Left ventricle myocardium inferior (tissue), 1 donor: ENCODE measurements at places on chromosomes 12 and 14. TPM values are rescaled to one million over a fixed set of nuclear protein-coding genes. Genes with fewer than 3 reads are reported as not detected.

Gene CLEC6A
- not detected for total RNA-seq

Gene ZBTB1
- total RNA-seq, result 25.9 TPM

Gene TSHR
- not detected for total RNA-seq

Gene KRT74
- total RNA-seq, result 0.14 TPM

- H3K4me1 ChIP-seq, result peaks cover 11% of the 10 kb centered on the region
- no peak overlapping the region for H3K4me3 ChIP-seq
- no peaks in the 10 kb centered on the region for H3K27me3 ChIP-seq
- no peak overlapping the region for H3K27ac ChIP-seq
Observed at GRCh38 chr12:13049816-13050215, 5.6 kb downstream of the FAM234B start.

DNA sequence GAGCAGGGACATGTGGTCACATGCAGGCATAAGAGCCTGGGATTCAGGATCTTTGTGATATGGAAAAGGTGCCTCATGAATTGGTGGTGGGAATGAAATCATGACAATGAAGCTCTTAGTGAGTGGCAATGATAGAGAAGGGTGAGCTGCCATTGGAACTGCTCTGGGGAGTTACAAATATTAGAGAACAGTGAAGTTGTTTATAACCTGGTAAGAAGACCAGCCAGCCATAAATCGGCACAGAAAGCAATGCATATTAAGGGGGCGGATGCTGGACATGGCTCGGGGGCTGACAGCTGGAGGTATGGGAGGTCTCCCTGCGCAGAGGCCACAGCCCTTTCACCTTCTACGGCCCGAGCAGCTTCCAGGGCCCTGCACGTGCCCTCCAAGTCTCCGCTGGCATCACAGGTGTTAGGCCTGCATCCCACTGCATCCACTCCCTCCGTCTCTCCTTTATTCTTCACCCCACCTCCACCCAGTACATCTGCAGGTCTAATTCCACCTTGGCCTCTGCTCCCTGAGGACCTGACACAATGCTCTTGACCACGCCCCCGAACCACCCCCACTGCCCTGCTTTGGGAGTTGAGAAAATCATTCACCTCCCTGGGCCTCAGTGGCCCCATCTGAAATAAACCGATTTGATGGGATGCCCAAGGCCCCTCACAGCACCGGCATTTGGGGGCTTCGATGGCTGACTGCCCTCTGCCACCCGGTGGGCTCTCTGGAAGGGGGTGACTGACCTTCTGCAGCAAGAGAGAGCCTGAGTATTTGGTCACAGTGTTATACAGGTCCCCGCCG is 4.1 kb downstream of the CACNA2D4 start:
- no peaks in the 10 kb centered on the region for H3K36me3 ChIP-seq
- peaks cover 16% of the 10 kb centered on the region for H3K4me1 ChIP-seq
- DNase-seq, result no peak
- H3K27me3 ChIP-seq, result peaks cover 19% of the 10 kb centered on the region
- no peak overlapping the region for H3K27ac ChIP-seq
- no peak overlapping the region for H3K4me3 ChIP-seq

GRCh38 chr12:104242546-104243206 is 27.1 kb downstream of the TXNRD1 start:
- H3K27me3 ChIP-seq, result no peaks in the 10 kb centered on the region
- H3K4me3 ChIP-seq, result no peak overlapping the region
- H3K4me1 ChIP-seq, result peaks cover 11% of the 10 kb centered on the region
- no peak overlapping the region for H3K27ac ChIP-seq
- DNase-seq, result no peak

- no peak overlapping the region for H3K4me3 ChIP-seq
- no peak for DNase-seq
- no peaks in the 10 kb centered on the region for H3K4me1 ChIP-seq
Observed at GRCh38 chr12:98767248-98767647, 122.2 kb downstream of the APAF1 start.

DNA sequence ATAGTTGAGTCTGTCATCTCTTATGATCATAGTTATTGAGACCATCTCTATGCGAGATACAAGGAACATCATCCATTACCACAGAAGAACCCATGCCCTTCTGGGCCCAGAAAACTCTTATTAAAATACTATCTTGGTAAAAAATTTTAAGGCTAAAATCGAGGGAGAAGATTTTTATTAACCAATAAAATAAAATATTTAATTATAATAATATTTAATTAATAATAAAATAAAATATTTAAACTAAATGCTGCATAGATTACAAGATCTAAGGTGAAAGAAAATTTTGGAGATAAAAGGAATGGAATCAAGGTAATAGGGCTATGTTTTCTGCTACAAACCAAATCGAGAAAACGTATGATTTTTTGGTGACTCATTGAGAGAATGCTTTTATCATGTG is 540.2 kb downstream of the KCNH5 start:
- H3K27ac ChIP-seq, result no peak overlapping the region
- H3K27me3 ChIP-seq, result no peaks in the 10 kb centered on the region
- no peaks in the 10 kb centered on the region for H3K4me1 ChIP-seq
- H3K4me3 ChIP-seq, result no peak overlapping the region

DNA sequence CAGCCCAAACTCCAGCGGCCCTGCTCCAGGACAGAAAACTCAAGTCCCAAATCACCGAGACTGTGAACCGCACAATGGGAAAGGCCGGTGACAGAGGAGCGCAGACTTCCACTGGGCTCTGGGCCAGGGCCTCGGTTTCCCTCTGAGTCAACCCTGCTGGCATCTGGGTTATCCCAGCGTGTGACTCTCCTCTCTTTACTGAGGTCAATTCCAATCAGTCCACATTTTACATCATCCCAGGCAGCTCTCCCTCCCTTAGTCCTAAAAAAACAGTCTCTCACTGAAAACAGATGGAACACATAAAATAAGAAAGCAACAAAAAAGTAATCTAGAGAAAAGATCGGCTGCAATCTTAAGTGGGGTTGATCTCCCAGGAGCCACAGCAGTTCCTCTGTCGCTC is 36.9 kb downstream of the ITPK1 start:
- no peaks in the 10 kb centered on the region for H3K27me3 ChIP-seq
- no peak overlapping the region for H3K4me3 ChIP-seq
- H3K4me1 ChIP-seq, result peaks cover 70% of the 10 kb centered on the region
- DNase-seq, result no peak

- peaks cover 84% of the 10 kb centered on the region for H3K36me3 ChIP-seq
- no peak for DNase-seq
- H3K27ac ChIP-seq, result no peak overlapping the region
- H3K4me3 ChIP-seq, result no peak overlapping the region
- no peaks in the 10 kb centered on the region for H3K27me3 ChIP-seq
Observed at GRCh38 chr12:71636704-71637115, 26.9 kb downstream of the ZFC3H1 start.

GRCh38 chr12:22733756-22734155 is 108.8 kb downstream of the ETNK1 start:
- H3K27ac ChIP-seq, result no peak overlapping the region
- H3K4me1 ChIP-seq, result peaks cover 8% of the 10 kb centered on the region
- H3K4me3 ChIP-seq, result no peak overlapping the region
- no peaks in the 10 kb centered on the region for H3K27me3 ChIP-seq
- no peak for DNase-seq

DNA sequence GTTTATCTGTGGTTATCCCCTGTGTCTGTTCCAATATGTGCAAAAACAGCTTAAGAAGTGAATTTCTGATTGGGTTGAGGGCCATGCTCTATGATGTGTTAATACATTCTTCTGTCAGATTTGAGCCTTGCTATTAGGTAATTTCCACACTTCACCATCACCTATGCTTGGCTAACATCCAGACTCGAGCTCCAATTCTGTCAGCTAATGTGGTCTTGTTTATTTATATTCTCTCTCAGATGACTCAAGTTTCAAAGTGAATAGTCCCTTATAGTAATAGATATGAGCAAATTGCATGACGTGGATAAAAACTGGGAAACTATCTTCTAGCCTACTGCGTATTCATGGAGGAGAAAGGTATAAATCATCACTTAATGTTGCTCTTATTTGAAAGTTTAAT is 451.3 kb downstream of the SNAPC1 start:
- no peak overlapping the region for H3K4me3 ChIP-seq
- H3K27me3 ChIP-seq, result no peaks in the 10 kb centered on the region
- no peaks in the 10 kb centered on the region for H3K36me3 ChIP-seq
- no peaks in the 10 kb centered on the region for H3K4me1 ChIP-seq

DNA sequence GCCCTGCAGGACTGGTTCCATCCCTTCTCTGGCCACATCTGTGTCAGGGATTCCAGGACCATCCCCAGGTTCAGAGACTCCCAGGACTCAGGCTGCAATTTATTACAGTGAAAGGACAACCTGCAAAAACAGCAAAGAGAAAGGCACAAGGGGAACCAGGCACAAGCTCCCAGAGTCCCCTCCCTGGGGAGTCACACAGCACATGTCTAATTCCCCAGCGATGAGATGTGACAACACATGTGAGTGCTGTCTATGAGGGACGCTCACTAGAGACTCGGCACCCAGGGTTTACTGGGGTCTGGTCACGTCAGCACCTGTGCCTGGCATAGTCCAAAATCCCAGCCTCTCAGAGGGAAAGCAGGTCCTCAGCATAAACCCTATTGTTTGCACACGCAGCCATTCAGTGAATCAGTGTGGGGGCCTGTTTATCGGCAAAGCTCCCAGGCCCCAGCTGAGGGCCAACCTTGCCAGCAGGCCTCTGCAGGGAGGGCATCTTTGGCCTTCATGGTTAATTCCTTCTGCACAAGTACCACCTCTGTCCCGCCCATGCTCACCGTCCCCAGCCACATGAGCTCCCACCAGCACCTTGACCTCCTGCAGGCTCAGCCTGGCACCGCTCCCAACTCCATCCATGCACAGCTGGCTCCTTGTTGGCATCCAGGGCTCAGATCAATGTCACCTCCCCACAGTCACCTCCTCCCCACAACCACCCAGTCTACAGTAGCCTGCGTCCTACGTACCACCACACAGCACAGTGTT is 198.9 kb upstream of the SFSWAP start:
- H3K27ac ChIP-seq, result no peak overlapping the region
- DNase-seq, result no peak
- H3K36me3 ChIP-seq, result no peaks in the 10 kb centered on the region
- peaks cover 57% of the 10 kb centered on the region for H3K27me3 ChIP-seq

- H3K27ac ChIP-seq, result no peak overlapping the region
- DNase-seq, result no peak
- H3K4me3 ChIP-seq, result no peak overlapping the region
- H3K36me3 ChIP-seq, result no peaks in the 10 kb centered on the region
- H3K4me1 ChIP-seq, result no peaks in the 10 kb centered on the region
- H3K27me3 ChIP-seq, result peaks cover 9% of the 10 kb centered on the region
Observed at GRCh38 chr12:65670775-65671174, 153.5 kb upstream of the HMGA2 start.

DNA sequence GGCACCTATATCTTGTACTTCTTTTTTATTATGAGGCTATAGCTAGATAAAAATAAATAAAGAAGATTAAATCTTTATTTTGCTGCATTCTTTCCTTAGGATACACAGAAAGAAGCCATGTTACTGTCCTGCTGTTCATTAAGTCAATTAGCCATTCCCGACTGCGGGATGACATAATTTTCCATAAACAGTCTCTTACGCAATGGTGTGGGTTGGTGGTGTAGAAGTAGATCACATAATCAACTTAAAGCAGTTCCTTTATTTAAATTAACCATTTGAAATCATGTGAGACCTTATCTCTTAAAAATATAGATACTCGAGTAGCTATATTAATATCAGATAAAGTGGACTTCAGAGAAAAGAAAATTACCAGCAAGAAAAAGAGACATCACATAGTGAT is 40.2 kb downstream of the TAOK3 start:
- DNase-seq, result no peak
- H3K4me1 ChIP-seq, result peaks cover 34% of the 10 kb centered on the region
- no peak overlapping the region for H3K27ac ChIP-seq
- no peaks in the 10 kb centered on the region for H3K27me3 ChIP-seq
- no peaks in the 10 kb centered on the region for H3K36me3 ChIP-seq

GRCh38 chr14:54229136-54229535 is 167.7 kb upstream of the CDKN3 start:
- peak overlapping the region; percentile 28 for H3K27ac ChIP-seq
- H3K4me1 ChIP-seq, result no peaks in the 10 kb centered on the region
- no peaks in the 10 kb centered on the region for H3K36me3 ChIP-seq
- DNase-seq, result no peak
- no peak overlapping the region for H3K4me3 ChIP-seq
- H3K27me3 ChIP-seq, result peaks cover 20% of the 10 kb centered on the region

DNA sequence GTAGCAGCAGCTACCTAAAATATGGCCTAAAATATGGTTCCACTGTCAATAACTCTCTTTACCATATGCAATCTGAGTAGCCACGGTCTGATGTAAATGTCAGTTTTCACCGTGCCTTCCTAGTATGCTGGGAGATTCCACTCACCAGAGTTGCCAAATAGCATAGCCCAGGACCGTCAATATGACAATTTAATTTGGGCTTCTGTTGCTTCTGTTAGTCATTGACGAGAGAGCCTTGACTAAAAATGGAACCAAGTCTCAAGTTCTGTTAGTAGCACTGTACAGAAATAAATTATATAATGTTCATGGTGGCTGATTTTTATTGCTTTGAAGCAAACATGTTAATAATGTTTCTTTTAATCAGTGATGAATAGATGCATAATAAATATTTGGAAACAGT is 348.4 kb downstream of the BCAT1 start:
- no peak overlapping the region for H3K27ac ChIP-seq
- H3K36me3 ChIP-seq, result no peaks in the 10 kb centered on the region
- no peak overlapping the region for H3K4me3 ChIP-seq
- H3K4me1 ChIP-seq, result no peaks in the 10 kb centered on the region
- no peaks in the 10 kb centered on the region for H3K27me3 ChIP-seq

GRCh38 chr12:108094056-108094649 is 34.9 kb upstream of the WSCD2 start:
- no peaks in the 10 kb centered on the region for H3K36me3 ChIP-seq
- no peak overlapping the region for H3K4me3 ChIP-seq
- no peak overlapping the region for H3K27ac ChIP-seq
- no peak for DNase-seq
- no peaks in the 10 kb centered on the region for H3K4me1 ChIP-seq
- peaks cover 92% of the 10 kb centered on the region for H3K27me3 ChIP-seq

- no peak for DNase-seq
- peak overlapping the region; percentile 74 for H3K27ac ChIP-seq
- H3K36me3 ChIP-seq, result no peaks in the 10 kb centered on the region
- H3K4me1 ChIP-seq, result peaks cover 62% of the 10 kb centered on the region
- H3K27me3 ChIP-seq, result no peaks in the 10 kb centered on the region
Observed at GRCh38 chr14:29745863-29746262, 181.8 kb downstream of the PRKD1 start.

DNA sequence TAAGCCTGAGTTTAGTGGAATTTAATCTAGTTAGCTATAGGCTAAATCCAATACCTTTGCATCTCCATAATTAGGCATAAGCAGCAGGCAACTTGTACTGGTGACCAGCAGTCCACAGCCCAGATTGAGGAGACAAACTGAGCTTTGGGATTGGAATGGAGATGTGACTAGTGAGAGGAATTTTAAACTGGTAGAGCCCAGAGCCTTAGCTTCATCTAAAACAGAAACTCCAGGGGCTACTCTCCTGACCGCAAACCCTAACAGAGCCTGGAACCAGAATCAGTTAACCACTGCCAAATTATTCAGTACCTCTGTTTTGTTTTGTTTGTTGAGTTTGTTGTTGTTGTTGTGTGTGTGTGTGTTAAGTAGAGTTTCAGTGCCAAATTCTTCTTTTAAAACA is 53.2 kb downstream of the TSPAN19 start:
- H3K27ac ChIP-seq, result no peak overlapping the region
- H3K27me3 ChIP-seq, result no peaks in the 10 kb centered on the region
- no peaks in the 10 kb centered on the region for H3K4me1 ChIP-seq
- no peak for DNase-seq

GRCh38 chr12:52238207-52238840 is 5.3 kb downstream of the KRT7 start:
- H3K4me3 ChIP-seq, result no peak overlapping the region
- no peak overlapping the region for H3K27ac ChIP-seq
- no peak for DNase-seq
- H3K27me3 ChIP-seq, result peaks cover 49% of the 10 kb centered on the region
